T-helper 2 cell treated with Interferon-gamma antibody and Interleukin-4, amounts not matched to agents 5 μg/mL and 100 μg/mL, for 36 hours (primary cell): ENCODE measurements at places on chromosomes 2 and 18.

GRCh38 chr18:49955263-49955662 is 141.9 kb upstream of the ACAA2 start:
- DNase-seq, result no peak
- no peak overlapping the region for H3K27ac ChIP-seq
- peaks cover 17% of the 10 kb centered on the region for H3K27me3 ChIP-seq
- H3K36me3 ChIP-seq, result no peaks in the 10 kb centered on the region
- H3K4me3 ChIP-seq, result no peak overlapping the region

DNA sequence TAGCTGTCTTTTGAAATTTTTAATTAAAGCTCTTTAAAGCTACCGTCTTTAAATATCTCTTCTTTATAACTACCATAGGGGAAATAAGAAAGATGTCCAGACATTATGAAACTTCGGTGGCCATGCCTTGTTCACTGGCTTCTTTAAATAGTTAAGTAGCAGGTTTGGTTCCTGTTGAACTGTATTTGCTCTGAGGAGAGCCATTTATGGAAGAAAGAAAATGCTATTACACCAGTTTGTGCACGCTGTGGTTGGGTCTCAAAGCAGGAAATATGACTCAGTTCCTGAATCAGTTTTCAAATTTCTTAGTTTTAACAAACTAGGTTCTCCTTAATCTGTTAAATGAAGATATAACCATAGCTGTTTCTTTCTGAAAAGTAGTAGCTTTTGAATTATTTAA is 12.2 kb downstream of the ARPC2 start:
- peak overlapping the region; percentile 90 for H3K27ac ChIP-seq
- H3K36me3 ChIP-seq, result peaks cover 89% of the 10 kb centered on the region
- peak overlapping the region; percentile 76 for H3K4me3 ChIP-seq
- H3K27me3 ChIP-seq, result no peaks in the 10 kb centered on the region
- DNase-seq, result peak; percentile 57

- no peak for DNase-seq
- peaks cover 4% of the 10 kb centered on the region for H3K27me3 ChIP-seq
- no peaks in the 10 kb centered on the region for H3K36me3 ChIP-seq
- no peaks in the 10 kb centered on the region for H3K4me1 ChIP-seq
These were observed 17.5 kb upstream of the LIPG start for GRCh38 chr18:49544362-49544761.

GRCh38 chr2:16626497-16626896 is 39.1 kb downstream of the CYRIA start:
- no peaks in the 10 kb centered on the region for H3K36me3 ChIP-seq
- H3K4me1 ChIP-seq, result peaks cover 39% of the 10 kb centered on the region
- H3K4me3 ChIP-seq, result no peak overlapping the region
- H3K27ac ChIP-seq, result no peak overlapping the region

DNA sequence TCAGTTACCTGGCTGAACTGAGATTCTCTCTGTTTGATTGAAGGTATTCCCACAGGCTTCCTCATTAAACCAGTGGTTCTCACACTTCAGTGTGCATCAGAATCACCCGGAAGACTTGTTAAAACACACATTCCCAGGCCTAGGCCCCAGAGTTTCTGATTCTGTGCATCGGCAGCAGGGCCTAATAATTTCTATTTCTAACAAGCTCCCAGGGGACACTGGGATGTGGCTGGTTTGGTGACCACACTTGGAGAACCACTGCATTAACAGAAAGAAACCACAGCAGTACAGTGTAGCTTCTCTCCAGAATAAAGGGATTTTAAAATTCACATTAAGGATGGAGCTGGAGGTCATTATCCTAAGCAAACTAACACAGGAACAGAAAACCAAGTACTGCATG is 6.5 kb downstream of the MRO start:
- DNase-seq, result no peak
- H3K27me3 ChIP-seq, result peaks cover 17% of the 10 kb centered on the region
- no peak overlapping the region for H3K27ac ChIP-seq
- H3K4me3 ChIP-seq, result no peak overlapping the region

DNA sequence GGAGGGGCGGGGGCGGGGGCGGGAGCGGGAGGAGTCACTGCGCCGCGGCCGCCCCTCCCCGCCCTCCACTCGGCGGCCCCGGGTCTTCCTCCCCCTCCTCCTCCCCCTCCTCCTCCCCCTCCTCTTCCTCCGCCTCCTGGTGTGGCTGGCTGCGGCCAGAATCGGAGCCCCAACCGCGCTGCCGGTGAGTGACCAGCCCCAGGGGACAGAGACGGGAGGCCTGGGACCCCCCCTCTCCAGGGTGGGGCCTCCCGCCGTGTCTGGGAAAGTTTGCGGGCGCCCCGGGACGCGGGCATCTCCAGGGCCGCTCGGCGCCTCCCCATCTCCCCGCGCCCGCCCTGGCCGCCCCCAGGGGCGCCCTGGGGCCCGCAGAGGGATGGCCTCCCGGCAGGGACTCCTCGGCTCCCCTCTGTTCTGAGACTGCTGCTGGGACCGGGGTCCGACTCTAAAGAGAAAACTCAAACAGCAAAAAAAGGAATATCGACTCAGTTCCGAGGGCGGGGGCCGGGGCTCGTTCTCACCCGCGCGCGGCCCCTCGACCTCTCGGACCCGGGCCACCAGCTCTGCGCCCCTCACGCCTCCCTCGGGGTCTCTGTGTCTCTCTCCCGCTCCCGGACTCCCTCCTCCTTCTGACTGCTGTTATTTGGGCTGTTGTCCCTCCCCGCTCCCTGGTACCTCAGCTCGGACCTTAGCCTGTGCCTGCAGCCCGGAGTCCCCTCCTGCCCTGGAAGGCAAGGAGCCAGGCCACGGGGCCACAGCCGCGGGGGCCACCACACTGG is at the start of gene STON1:
STON1 (plus strand) TSS at position 122 of the 779 bp plus-strand sequence. CDS start 50,480 bp downstream, outside the sequence.
- peaks cover 5% of the 10 kb centered on the region for H3K36me3 ChIP-seq
- H3K27me3 ChIP-seq, result peaks cover 2% of the 10 kb centered on the region
- peaks cover 5% of the 10 kb centered on the region for H3K4me1 ChIP-seq
- DNase-seq, result peak; percentile 8
- peak within 1 kb of the TSS; percentile 92 for H3K4me3 ChIP-seq
- peak within 1 kb of the TSS; percentile 70 for H3K27ac ChIP-seq

DNA sequence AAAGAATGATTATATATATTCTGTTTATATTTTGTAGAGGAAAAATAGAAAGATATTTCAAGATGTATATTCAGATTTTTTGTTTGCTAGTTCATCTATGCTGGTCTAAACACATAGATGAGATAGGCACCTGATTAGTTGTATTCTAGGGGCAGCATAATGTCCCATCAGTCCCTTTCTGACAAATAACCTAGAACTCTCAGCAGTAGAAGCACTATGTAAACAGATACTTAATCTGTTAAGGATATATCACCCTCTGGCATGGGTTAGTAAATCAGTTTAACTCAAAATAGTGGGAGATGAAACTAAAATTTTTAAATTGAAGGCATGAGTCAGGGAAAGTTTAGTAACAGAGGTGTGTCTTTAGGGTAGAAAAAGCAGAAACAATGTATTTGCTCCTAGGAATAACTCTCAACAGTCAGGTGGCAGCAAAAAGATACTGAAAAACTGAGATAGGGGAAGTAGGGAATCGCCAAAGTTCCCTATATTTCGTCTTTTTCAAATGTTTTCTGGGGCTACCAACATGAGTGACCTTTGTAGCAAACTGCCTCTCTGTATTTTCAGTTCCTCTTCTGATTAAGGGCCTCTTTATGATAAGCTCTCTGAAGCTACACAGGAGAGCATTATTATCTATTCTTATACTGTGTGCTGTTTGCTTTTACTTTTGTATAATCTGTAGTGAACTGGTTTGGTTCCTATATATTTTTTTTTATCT is 5.7 kb downstream of the PPP1R1C start:
- no peak overlapping the region for H3K27ac ChIP-seq
- no peaks in the 10 kb centered on the region for H3K36me3 ChIP-seq
- H3K4me3 ChIP-seq, result no peak overlapping the region

- DNase-seq, result no peak
- H3K4me3 ChIP-seq, result no peak overlapping the region
- H3K27me3 ChIP-seq, result no peaks in the 10 kb centered on the region
- no peak overlapping the region for H3K27ac ChIP-seq
- H3K36me3 ChIP-seq, result no peaks in the 10 kb centered on the region
These were observed 241.2 kb downstream of the CYP26B1 start for GRCh38 chr2:71906357-71906973.

DNA sequence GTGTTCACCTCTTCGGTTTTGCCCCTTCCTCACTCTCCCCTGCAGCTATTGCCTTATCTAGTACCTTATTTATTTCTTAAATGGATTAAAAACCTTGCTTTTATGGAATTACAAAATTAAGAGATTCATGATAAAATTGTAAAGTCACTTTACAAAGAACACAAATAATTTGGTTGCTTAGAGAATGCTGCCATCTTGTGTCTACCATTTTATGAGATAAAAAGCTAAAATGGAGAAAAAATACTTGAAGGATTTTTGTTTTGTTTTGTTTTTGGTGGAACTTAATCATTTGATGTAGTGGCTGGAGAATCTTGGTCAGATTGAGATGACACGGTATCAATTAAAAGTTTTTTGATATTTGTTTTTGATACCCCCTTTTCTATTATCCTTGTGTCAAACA is 69.6 kb downstream of the R3HDM1 start:
- no peak for DNase-seq
- H3K4me1 ChIP-seq, result peaks cover 8% of the 10 kb centered on the region
- H3K27me3 ChIP-seq, result no peaks in the 10 kb centered on the region
- H3K4me3 ChIP-seq, result no peak overlapping the region

DNA sequence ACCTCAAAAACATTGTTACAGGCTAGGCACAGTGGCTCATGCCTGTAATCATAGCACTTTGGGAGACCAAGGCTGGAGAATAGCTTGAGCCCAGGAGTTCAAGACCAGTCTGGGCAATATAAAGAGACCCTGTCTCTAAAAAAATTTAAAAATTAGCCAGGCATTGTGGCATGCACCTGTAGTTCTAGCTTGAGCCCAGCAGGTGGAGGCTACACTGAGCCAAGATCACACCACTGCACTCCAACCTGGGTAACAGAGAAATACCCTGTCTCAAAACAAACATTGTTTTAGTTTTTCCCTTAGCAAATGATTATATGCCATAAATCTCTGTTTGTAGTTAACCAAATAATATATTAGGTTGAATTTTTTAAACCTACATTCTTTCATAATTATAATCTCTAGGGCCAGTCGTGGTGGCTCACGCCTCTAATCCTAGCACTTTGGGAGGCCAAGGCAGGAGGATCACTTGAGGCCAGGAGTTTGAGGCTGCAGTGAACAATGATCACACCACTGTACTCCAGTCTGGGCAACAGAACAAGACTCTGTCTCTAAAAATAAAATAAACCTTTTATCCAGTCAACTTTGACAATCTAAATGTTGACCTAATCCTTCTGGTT is 13.3 kb upstream of the CYP20A1 start:
- no peaks in the 10 kb centered on the region for H3K36me3 ChIP-seq
- no peaks in the 10 kb centered on the region for H3K27me3 ChIP-seq
- H3K4me3 ChIP-seq, result no peak overlapping the region

DNA sequence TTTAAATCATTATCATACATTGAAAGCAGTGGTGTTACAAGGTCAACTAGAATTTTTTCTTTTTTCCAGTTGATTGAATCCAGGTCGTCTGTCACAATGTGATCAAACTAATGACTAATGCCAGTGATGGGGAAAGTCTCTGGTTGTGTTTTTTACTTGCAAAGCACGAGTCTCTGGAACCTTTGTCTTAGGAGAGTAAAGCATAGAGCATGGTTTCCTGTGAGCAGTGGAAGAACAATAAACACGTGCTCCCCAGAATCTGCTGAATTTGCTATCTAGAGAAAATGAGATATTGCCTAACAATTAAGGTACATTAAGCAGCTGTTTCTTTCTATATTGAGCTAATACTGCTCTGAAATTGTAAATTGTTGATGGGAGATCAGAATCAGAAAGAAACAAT is 1332.4 kb upstream of the TMEFF2 start:
- DNase-seq, result no peak
- H3K4me1 ChIP-seq, result no peaks in the 10 kb centered on the region
- H3K4me3 ChIP-seq, result no peak overlapping the region
- H3K27me3 ChIP-seq, result no peaks in the 10 kb centered on the region
- no peak overlapping the region for H3K27ac ChIP-seq
- H3K36me3 ChIP-seq, result no peaks in the 10 kb centered on the region

- no peak overlapping the region for H3K4me3 ChIP-seq
- DNase-seq, result no peak
- peaks cover 57% of the 10 kb centered on the region for H3K27me3 ChIP-seq
- no peak overlapping the region for H3K27ac ChIP-seq
- H3K36me3 ChIP-seq, result no peaks in the 10 kb centered on the region
- no peaks in the 10 kb centered on the region for H3K4me1 ChIP-seq
These were observed 1.3 kb downstream of the TWIST2 start for GRCh38 chr2:238848976-238849853.

GRCh38 chr2:242098445-242099128 is 229.1 kb downstream of the RTP5 start:
- no peak for DNase-seq
- H3K4me1 ChIP-seq, result no peaks in the 10 kb centered on the region
- H3K27ac ChIP-seq, result no peak overlapping the region
- no peaks in the 10 kb centered on the region for H3K27me3 ChIP-seq
- peaks cover 10% of the 10 kb centered on the region for H3K36me3 ChIP-seq

DNA sequence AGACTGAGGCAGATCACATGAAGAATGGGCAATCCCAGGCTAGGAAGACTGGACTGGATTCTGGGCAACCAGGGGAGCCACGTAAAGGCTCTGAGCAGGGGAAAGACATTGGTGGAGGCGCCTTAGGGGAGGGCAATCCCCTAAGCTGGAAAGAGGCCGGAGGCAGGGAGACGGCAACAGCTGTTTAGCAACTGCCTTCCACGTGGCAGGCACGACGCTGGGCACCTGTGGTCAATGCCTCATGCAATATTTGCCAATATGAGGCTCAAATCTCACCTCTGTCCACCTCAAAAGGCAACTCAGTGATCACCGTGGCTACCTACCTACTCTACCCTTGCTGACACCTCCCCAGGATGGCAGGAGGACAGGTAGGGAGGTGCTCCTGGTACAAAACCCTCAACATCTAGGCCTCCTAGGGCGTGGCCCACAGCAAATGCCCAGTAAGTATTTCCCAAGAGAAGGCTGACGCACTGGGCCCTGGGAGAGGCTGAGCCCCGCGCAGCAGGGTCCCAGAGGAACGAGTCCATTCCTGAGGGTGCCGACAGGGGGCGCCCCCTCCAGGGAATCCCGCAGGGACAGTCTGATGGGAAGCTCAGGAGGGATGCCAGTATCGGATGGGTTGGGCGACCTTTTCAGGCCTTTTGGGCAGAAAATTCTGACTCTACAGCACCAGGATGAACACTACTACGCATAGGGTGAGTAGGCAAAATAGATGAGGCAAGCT is 8.9 kb downstream of the BOLA3 start:
- H3K4me3 ChIP-seq, result no peak overlapping the region
- DNase-seq, result no peak
- no peak overlapping the region for H3K27ac ChIP-seq
- H3K36me3 ChIP-seq, result peaks cover 23% of the 10 kb centered on the region
